ENCODE measurements at places on chromosomes 5 and 9.
A peak's percentile ranks its signal among the peaks of the same experiment; 100 is the strongest.

GRCh38 chr5:127053049-127053448, 20.3 kb downstream of the C5orf63 start:
- DNase-seq, result no peak

DNA sequence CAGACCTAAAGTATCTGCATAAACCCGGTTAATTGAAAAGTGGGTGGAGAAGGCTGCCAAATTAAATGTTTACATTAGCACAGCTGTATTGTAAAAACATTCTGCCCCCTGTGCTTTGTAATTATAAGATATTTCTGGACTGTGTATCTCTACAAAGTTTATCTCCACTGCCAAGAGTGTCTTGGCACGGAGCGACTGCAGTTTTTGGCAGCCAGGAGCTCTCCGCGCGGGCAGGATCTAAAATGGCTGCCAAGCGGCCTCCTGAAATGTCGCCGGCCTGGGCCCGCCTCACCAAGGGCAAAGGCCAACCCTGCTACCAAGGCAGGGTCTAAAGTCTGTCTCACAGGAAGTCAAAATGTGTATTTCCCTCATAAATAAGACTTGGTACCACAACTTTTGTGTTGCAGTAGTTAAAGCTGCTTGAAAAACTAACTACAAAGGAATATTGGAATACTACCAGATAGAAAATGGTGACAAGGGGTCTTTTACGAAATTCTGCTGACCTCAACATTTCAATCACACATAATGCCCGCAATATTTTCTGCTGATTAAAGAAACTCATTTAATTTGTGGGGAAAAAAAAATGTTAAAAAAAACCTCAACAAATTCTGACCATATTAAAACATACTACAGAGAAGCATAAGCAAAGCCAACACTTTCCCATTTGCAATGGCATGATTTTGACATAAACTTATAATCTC, 110.4 kb downstream of the NFIB start:
- DNase-seq, result no peak

GRCh38 chr5:8907168-8907868, 638.6 kb downstream of the SEMA5A start:
- DNase-seq, result no peak

DNA sequence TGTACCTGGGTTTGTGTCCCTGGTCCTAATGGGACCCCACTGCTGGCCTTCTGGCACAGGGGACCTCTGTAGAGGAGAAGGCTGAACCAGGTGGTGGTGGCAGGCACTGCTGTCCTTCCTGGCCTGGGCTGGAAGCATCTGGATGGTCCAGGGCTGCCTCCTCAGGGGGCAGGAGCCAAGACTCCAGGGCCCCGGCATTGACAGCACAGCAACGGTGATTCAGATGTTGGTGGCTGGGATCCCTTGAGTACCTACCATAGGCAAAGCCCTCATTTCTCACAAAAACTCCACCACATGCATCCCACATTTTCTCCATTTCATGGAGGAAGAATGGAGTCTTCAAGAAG, 15.0 kb downstream of the FGD3 start:
- no peak for DNase-seq

GRCh38 chr9:129405089-129405826, 215.6 kb downstream of the C9orf50 start:
- DNase-seq, result no peak

- no peak for DNase-seq
Observed at GRCh38 chr5:179886190-179886911, 21.3 kb downstream of the TBC1D9B start.

- DNase-seq, result no peak
Observed at GRCh38 chr9:135914921-135915320, 7.6 kb upstream of the CAMSAP1 start.

DNA sequence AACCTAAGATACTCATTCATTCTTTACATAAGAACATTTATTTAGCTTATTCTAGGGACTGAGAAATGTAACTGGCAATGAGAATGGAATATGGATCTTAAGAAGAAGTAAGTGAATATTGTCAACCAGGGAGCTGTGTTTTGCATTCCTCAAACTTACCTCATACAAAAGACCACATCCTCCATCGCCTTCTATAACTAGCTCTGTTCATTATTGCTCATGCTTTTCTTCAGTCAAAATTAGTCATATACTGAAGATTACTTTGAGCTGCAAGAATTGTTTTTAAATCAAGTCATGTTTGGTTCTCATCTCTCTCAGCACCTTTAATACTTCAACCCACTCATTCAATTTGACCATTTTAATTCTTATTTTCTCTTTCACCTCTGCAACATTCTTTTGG, 140.3 kb upstream of the RASA1 start:
- no peak for DNase-seq

DNA sequence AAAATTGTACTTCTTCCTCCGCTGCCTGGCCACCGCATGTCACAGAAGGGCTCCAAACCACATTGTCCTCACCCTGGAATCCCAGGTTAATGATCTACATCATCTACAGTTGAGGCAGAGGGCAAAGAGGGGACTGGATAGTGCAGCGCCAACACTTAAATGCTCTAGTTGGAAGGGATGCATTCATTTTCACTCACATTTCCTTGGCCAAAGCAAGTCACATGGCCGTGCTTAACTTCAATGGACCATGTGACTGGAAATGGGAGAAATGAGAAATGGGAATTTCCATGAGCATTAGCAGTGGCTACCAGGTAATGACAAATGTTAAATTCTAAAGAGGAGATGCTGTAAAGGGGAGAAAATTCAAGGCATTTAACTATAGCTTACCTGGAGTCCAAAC, 13.3 kb upstream of the GNAQ start:
- no peak for DNase-seq

DNA sequence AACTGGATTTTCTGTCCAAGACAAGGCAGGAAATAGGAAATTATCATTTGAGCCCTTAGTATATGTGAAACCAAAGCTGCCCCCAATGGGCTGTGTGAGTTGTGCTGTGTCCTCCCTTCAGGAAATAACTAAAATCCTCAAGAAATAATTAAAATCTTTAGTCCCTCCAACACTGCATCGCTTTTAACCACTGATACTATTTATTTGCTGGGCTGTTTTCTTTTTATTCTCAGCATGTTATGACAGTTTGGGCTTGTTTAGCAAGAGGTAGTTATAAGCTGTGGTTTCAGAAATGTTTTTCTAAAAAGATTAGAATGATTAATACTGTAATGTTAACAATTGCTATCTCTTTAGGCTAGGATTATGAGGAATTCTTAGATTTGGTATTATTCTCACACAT, 187.0 kb upstream of the KCNN2 start:
- no peak for DNase-seq

GRCh38 chr9:27282269-27282668, 14.7 kb downstream of the EQTN start:
- DNase-seq, result no peak

GRCh38 chr5:72005671-72006070, 101.6 kb upstream of the MAP1B start:
- DNase-seq, result no peak

DNA sequence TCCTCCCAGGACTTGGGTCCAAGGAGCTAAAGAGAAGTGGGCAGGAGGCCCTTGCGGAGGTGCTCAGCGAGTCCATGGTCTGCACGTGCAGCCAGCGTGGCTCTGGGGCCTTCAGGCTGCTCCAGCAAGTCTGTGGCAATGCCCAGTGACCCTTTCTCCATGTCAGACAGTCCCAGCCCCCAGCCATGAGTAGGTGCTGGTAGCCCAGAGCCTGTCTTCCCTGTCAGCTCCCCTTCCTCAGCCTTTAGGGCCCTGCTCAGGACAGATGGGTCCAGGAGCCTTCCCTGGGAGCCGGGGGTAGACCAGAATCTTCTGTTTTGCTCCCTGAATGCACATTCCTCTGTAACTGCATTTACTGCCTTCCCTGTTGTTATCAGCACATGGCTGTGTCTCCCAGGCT, 147.2 kb upstream of the IRX2 start:
- DNase-seq, result no peak

DNA sequence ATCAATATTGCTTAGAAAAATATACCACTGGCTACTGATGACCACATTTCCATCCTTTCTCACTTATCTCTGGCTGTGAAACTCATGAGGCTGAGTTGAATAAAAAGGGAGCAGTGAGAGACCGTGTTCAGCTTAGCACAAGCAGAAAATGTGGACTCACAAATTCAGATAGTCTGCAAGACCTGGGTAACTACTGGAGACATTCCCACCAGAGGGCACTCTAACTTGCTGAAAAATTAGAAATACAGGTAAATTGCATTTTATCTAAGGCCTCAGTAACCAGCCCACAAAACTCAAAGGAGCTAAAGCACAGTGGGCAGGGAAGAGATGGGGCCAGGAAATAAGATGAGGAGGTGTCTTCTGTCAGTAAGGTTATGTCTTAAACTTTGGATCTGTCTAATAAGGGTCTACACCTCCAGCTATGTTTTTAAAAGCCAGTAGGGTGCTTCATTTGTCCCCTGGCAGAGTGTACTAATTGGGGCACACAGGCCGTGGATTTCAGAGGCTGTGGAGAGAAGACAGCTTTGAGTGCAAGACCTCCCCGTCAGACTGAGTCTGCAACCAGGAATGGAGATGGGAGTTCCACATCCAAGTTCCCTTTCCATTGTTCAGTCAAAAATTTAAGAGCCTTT, 8.7 kb upstream of the NDUFB6 start:
- DNase-seq, result no peak

- DNase-seq, result no peak
Observed at GRCh38 chr9:35172878-35173277, 11.1 kb downstream of the UNC13B start.

DNA sequence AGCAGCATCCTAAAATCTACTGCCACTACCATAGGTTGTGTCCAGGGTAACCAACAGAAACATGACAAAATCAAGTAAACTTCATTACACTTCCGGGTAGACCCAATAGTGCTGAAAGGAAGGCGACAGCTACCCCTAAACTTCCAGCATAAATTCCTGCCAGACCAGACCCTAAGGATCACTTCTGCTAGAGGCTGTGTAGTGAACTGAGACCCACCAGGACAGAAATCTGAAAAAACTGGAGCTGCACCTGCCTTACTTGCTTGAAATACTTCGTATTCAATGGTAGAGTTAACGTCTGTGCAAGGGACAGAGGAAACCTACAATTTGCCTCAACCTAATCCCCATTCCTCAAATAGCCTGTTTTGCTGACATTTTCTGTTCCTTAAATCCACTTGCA, 1.0 kb upstream of the SECISBP2 start:
- no peak for DNase-seq

DNA sequence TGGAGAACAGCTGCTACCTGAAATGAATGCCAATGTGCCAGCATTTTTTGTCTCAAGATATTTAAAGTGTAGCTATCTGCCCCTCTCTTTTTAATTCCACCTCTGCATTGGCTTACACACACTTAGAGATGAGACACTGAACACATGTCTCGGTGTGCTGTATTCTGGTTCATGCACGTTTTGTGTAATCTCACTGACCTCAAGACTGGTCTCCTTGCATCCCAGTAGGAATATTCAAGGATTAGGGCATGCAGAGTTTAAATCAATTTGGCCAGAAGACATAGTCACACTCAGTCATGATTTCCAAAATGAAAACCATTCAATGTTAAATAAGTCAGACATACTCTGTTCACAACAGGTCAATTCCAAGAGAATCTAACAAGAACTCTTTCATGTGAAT, 561.8 kb upstream of the TUSC1 start:
- DNase-seq, result no peak

- no peak for DNase-seq
Observed at GRCh38 chr5:127358740-127359139, 68.1 kb downstream of the MEGF10 start.

DNA sequence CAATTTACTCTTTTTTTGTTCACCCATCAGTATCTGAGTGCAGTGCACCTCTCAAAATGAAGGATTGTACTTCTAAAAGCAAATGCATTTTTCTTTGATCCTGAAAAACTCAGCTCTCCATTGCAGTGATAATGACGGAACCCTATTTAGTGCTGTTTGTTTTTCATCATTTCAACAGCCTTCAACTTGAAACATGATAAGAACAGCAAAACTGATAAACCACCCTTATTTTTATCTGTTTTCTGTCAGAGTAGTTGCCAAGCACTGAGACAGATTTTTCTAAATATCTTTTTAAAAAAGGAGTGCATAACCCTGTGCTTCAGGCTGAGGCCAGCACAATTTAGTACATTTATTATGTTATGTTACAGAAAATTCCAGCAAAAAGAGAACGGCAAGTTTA, 549.8 kb upstream of the DMAC1 start:
- no peak for DNase-seq

DNA sequence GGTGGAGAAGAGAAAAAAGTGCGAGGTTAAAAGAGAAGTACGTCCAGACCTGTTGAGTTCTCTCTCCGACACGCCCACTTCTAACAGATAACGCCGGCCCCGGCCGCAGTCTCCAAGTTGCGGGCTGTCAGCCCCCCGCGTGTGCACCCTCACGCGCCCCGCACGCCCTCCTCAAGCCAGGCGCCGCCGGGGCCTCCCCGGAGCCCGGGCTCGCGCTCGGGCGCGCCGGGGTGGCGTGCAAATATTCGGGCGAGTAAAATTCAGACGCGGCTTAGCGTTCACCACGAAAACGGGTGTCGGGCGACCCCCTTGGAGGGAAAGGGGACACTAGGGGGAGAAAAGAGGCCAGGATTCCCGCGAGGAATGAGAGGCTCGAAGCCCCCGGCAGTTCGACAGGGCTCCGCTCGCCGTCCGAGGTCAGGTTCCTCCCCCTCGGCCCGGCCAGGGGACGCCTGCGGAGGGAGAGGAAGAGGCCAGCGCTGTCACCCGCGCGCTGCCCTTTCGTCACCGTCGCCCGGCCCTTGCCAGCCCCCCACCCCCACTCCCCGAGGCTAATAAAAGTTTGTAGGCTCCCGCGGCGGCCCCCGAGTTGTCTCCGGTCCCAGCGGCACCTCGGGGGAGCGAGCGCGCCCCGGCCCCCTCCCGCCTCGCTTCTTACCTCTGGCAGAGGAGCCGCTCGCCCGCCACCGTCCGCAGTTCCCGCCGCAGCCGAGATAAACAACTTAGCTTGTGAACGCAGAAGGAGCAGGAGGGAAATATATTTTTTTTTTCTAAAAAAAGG, 743 bp downstream of the NR3C1 start:
- DNase-seq, result peak; percentile 43

DNA sequence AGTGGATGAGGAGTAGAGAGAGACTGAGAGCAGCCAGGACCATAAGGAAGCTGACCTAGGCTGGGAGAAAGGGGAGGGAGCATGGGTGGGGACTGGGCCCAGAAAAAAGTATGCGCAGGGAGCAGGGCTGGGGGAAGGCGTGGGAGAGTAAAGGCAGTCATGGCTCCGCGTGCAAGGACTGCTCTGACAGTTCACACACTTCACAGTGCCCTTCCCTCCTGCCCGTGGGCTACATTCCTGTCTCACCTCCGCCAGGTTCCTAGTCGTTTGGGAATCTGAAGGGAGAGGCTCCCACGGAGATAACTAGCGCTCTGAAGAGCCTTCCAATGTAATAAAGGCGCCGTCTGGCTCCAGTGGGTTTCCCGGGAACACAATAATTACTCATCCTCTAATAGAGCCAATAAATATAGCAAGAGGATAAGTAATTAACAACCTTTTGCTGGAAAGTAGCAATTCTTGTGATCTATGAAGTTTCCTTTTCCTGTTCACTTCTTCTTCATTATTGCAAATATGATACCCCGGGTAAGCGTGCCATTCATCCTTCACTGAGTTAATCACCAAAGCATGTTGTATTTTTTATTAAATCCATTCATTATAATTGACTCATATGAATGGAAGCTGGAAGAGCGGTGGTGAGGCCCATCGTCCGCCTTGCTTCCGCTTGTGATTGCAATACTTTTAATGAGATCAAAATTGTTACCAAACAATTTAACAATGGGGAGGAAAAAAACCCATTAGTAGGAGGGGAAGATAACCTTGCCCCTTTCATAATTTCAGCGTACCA, 39.3 kb downstream of the TTLL11 start:
- DNase-seq, result no peak
